ENCODE measurements at places on chromosomes 7 and 10.

- DNase-seq: no peak
These were observed 114.5 kb upstream of the POM121L12 start for GRCh38 chr7:52920977-52921376.

DNA sequence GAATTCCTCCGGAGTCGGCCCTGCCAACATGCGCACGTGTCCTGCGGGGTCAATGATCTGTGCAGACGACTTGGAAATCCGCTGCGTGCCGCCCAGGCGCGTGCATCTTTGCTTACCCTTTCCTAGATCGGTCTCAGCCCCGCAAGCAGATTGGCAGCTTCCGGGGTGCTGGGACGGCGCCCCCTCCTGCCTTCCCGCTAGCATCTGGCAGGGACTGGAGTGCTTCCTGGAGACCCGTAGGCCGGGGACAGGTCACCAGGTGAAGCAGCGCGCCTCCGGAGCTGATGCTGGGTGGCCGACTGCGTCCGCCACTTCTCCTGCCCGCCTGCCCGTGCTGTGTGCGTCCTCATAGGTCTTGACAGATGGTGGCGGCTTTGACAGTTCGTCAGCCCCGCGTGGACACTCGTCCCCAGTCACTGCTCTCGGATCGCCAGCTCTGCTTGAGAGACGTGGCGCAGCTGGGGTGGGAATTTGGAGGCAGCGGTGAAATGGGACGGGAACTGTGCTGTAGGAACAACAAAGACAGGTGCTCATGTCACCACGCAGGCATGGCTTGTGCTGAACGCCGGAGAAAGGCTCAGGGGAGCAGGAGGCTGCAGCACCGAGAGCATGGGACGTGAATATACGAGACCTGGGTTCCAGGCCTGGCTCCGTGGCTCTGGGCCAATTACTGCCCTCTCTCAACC is 21.9 kb upstream of the KCNK18 start:
- peak; percentile 4 for DNase-seq

DNA sequence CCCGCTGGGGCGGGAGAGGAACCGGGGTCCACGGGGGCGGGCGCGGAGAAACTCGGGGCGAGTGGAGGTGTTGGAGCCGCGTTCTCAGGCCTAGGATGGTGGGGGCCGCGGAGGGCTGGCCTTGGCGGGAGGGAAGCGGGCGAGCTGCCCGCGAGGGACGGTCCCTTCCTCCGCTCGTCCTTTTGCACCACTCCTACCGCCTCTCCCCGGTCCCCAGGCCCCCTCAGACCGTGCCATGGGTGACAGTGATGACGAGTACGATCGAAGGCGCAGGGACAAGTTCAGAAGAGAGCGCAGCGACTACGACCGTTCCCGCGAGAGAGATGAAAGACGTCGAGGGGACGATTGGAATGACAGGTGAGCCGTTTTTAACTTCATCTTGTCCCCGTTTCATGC is 451 bp downstream of the SRRT start:
- no peak for DNase-seq

GRCh38 chr10:88850712-88851111 is 932 bp downstream of the ANKRD22 start:
- no peak for DNase-seq

GRCh38 chr10:6843481-6843881 is 263.4 kb upstream of the PRKCQ start:
- no peak for DNase-seq

GRCh38 chr7:72317341-72317740 is 94.8 kb downstream of the CALN1 start:
- no peak for DNase-seq

DNA sequence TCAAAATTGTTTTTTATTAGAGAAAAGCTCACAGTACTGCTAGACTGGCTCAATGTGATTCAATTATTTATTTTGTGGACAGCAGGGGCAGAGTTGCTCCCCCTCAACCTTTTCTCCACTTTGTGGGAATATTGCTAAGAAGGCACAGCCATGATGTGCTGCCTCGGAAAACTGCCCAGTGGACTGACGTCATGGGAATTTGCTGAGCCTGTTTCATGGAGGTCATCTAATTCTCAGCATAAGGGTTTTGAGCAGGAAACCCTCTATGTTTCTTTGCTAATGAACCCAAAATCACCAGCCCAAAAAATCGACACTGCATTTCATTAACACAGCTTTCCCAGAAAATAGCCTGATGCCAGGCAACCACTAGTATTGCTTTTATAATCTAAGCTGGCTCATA is 228.8 kb upstream of the FAM3C start:
- no peak for DNase-seq

- no peak for DNase-seq
These were observed 4.3 kb downstream of the PRRT4 start for GRCh38 chr7:128357217-128357613.

DNA sequence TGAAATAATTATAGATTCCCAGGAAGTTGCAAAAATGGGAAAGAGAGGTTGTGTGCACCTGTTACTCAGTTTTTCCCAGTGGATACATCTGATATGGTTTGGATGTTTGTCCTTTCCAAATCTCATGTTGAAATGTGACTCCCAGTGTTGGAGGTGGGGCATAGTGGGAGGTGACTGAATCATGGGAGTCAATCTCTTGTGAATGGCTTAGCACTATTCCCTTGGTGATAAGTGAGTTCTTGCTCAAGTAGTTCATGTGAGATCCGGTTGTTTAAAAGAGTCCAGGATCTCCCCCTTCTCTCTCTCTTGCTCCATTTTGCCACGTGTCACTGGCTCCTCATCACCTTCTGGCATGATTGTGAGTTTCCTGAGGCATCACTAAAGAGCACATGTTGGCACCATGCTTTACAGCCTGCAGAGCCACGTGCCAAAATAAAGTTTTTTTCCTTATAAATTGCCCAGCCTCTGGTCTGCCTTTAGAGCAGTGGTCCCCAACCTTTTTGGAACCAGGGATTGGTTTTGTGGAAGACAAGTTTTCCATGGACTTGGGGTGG is 149.2 kb downstream of the RAMP3 start:
- no peak for DNase-seq

DNA sequence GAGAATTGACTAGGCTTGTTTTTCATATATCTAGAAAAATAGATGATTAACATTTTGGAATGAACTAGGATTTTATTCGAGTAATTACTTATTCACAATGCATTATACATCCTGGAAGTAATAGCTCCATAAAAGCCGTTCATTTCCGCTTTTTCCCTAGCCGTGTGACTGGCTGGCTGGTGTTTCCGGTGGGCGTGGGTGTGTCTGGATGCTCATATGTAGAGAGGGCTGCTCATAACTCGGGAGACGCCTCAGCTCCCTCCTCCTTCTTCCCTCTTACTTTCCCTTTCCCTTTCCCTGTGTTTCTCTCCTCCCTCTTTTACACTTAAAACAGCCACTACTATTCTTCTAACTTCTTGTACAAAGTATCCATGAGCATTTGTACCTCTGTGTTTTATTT is 187.7 kb upstream of the VSTM2A start:
- no peak for DNase-seq

- no peak for DNase-seq
These were observed 222.8 kb downstream of the PTN start for GRCh38 chr7:137120690-137121089.

DNA sequence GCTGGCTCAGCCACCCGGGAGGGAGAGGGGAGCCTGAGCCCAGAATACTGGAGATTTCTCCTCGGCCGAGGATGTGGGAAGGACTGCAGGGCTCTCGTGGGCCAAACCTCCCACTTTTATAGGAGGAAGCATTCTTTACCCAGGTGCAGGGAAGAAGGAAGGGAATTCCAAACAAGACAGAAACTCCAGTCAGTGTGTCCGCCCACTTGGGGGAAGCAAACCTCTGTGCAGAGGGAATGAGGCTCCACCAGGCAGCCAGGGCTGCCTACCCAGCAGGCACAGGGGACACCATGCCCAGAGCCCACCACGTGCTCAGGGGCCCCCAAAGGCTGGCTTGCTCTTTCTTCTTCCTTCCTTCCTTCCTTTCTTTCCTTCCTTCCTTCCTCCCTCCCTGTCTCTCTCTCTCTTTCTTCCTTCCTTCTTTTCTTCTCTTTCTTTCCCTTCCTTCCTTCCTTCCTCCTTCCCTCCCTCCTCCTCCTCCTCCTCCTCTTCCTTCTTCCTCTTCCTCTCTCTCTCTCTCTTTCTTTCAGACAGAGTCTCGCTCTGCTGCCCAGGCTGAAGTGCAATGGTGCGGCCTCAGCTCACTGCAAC is 15.4 kb upstream of the FZD9 start:
- no peak for DNase-seq

- no peak for DNase-seq
These were observed 70.4 kb downstream of the VTI1A start for GRCh38 chr10:112517451-112517862.

DNA sequence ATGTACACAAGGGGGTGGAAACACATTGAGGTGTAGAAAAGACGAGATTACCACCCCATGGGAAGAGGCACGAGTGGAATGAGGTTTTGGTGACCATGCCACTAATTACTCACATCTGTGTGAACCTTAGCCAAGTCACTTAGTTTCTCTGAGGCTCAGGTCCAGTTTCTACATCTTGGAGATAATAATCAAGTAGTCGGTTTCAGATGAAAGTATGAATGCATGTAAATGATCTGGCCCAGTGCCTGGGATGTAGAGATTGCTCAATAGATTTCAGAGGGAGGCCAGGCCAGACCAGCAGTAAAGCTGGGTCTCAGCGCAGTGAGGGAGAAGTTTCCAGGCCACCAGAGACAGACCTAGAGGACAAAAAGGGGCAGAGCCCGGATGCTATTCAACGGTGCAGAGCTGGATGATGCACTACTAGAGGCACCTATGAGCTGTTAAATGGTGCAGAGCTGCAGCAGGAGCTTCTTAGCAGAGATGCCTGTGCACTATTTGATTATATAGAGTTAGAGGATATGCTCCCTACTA is 725.1 kb downstream of the GRID1 start:
- DNase-seq: no peak

GRCh38 chr10:9297580-9297979 is 1243.1 kb downstream of the GATA3 start:
- no peak for DNase-seq

DNA sequence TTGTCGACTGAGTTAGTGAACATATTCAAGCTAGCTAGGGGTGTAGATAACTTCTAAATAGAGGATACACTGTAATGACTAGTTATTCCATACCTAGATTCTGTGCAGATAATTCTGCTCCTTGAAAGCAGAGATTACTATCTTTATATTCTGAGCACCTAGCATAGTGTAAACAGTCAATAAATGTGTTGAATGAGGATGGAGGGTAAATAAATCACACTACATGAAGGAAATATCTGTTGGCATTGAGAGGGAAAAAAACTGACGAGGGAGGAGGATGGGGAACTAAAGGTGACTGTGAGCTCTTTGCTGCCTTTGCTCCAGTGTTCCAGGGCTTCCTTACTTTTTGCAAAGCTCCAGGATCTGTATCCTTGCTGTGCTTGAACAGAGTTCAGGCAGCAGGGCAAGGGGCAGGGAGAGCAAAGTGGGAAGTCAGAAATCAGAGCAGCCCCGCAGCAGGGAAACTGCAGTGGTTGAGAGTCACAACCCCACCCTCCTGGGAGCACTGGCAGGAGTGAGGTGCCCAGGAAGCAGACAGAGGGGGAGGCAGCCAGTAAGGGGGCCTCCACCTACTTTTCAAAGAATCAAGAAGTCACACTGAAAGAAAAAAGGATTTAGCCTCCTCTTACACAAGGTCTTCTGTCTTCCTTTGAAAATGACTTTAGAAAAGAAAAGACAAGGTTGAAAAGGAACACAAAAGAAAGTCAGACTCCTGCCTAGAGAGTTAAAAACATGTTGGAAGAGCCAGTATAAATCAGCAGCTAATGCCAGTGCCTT is 71.8 kb upstream of the LRRN3 start:
- DNase-seq: no peak

DNA sequence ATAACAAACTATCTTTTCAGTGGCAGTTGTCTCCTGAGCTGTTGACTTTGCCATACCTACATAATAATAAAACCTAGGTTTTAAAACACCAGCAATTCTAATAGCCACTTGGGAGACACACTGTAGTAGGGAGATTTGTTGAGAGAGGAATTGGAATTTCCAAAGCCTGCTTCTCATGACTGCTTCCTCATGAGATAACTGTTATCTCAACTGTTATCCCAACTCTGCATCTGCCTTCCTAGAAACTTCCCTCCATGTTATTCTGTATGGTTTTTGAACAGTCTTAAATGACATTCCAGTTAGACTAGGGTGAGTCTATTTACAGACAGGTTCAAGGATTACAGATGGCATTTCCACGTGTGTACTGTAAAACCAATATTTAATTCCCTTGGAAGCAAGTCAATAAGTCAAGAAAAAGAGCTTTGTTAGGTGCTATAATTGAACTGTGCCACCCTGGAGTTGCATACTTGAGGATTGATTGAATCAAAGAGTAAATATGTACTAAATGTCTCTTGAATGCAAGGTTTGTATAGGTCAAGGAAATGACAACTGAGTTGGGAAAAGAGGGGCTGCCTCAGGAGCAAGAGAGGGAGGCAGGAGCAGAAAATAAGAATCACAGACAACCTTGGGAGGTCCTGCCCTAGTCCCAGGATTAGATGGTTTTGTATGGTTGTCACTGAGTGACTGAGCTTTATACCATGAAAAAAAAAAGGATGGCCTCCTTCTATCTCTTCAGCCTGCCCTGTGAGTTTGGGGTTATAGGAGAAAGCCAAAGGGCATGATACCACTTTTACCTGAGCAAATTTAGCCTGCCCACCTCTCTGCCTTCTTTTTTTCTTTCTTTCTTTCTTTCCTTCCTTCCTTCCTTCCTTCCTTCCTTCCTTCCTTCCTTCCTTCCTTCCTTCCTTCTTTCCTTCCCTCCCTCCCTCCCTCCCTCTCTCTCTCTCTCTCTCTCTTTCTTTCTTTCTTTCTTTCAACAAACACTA is 9.9 kb upstream of the TM9SF3 start:
- DNase-seq: no peak

- DNase-seq: no peak
These were observed 128.8 kb upstream of the GPR26 start for GRCh38 chr10:123537188-123537961.

- no peak for DNase-seq
These were observed 55.8 kb downstream of the TACC2 start for GRCh38 chr10:122044713-122045112.

DNA sequence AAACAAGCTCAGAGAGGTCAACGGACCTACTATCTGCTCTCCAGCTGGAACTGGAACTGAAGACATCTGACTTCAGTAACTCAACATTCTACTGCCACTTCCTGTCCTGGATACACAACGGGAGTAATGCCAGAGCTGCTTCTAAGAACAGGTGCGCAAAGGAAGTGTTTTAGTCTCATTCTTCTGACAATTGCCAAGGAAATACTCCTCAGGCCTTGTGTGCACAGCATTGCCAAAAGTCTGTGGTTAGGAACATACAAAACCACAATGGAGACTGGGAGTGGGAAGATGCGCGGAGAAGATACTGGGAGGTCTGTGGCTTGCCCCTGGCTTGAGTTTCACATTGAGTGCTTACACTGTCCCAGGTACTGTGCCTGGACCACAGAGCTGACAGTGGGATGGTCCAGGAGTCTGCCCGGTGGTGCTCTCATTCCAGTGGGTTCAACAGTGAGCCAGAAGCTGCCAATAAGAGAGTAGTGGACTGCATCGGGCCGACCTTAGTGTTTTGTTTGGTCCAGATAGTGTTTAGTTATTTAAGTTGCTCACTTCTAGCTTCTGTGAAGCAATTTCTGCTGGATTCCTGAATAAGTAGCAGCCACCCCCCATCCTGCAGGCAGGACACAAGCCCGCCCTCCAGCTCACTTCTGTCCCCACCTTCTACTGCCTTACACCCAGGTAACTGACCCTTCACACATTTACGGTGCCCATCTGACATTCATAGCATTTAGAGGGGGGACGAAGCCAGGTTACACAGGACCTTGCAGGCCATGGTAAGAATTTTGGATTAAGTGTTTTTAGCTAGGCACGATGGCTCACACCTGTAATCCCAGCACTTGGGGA is 10.3 kb downstream of the TBL2 start:
- no peak for DNase-seq

Measured in stimulated activated CD8-positive, alpha-beta memory T cell treated with anti-CD3 and anti-CD28 coated beads, Interleukin-4, amount 100 ng/mL, for 1 hour (primary cell).